ENCODE measurements at places on chromosomes 12 and 14. TPM values are rescaled to one million over a fixed set of nuclear protein-coding genes. Genes with fewer than 3 reads are reported as not detected.

GRCh38 chr12:45010059-45010458, 40.8 kb downstream of the DBX2 start:
- H3K4me1 ChIP-seq: no peaks in the 10 kb centered on the region
- DNase-seq: no peak
- no peak overlapping the region for H3K27ac ChIP-seq
- H3K36me3 ChIP-seq: no peaks in the 10 kb centered on the region
- no peak overlapping the region for H3K4me3 ChIP-seq

Gene GARIN6
- total RNA-seq: not detected

Gene PPP4R4
- total RNA-seq: 0.65 TPM

- H3K27me3 ChIP-seq: no peaks in the 10 kb centered on the region
- no peaks in the 10 kb centered on the region for H3K36me3 ChIP-seq
- H3K4me3 ChIP-seq: no peak overlapping the region
- no peak overlapping the region for H3K27ac ChIP-seq
- no peaks in the 10 kb centered on the region for H3K4me1 ChIP-seq
These were observed 71.2 kb upstream of the PLXNC1 start for GRCh38 chr12:94077209-94077608.

DNA sequence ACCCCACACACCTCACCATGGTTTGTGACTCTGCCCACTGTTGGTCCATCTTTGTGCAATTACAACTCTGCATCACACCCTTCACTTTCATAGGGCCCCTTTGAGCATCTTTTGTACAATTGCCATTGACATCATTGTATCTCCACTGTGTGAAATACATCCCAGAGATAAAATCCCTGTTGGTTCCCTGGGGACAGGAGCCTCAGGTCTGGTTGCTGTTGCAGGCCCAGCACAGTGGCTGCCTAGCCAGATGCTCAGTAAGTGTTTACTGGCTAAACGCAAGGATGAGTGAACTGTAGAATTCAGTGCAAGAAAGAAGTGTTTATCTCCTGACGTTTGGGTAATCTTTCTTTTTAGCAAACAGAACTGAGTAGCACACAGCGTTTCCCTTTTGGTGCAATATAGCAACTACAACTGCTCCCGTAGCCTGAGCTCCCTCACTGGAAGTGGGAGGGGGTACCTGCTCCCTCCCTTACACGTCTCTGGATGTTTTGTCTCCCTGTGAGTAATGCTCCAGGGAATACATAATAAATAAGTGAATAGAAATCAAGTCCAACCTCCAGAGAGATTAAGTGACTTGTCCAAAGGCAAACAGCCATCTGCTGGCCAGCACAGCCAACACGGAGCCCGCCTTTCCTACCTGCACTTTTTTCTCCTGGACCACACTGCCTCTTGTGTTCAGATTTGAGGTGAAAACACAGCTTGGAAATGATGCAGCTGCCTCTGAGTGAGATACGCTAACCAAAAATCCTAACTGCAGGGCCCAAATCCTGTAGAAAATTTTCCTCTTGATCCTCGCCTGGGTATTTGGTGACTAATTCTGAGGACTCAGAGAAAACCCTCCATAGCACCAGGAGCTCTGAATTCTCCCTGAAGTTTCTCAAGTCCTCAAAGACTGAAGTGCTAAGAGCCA, 27.4 kb downstream of the GALNT16 start:
- H3K36me3 ChIP-seq: no peaks in the 10 kb centered on the region
- DNase-seq: no peak
- no peaks in the 10 kb centered on the region for H3K4me1 ChIP-seq
- peak overlapping the region; percentile 19 for H3K27ac ChIP-seq
- no peaks in the 10 kb centered on the region for H3K27me3 ChIP-seq

Gene PLEKHG7
- 0.47 TPM for total RNA-seq

Gene B4GALNT1
- 0.47 TPM for total RNA-seq

GRCh38 chr12:56189099-56189917, at the start of gene SMARCC2:
Gene SMARCC2, minus strand, starts transcription at chr12:56189483. Its CDS starts 22 bp downstream, at chr12:56189461.
- H3K27ac ChIP-seq: peak within 1 kb of the TSS; percentile 79
- peak within 1 kb of the TSS; percentile 71 for H3K4me3 ChIP-seq
- DNase-seq: peak; percentile 93
- no peaks in the 10 kb centered on the region for H3K27me3 ChIP-seq

Gene LRP1-AS
- not detected for total RNA-seq

Gene STYK1
- not detected for total RNA-seq

Gene MYO1H
- not detected for total RNA-seq

DNA sequence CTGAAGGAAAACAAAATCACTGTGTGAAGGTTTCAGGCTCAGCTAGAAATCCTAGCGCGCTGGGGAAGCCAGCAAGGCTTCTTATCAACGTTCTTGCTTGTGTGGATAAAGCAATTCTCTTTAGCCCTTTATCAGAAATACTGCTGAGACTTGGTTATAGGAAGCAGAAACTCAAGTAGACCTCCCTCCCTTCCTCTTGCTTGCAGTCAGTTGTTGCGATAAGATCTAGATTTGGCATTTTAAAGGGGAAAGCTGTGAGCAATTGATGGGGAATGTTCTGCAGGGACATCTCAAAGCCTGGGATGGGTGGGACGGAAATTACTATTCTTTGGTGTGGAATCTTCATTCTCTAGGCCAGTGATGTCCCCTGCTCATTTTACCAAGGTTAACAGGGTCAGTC, 76.4 kb upstream of the ANO4 start:
- H3K4me1 ChIP-seq: no peaks in the 10 kb centered on the region
- no peak for DNase-seq
- peaks cover 11% of the 10 kb centered on the region for H3K27me3 ChIP-seq
- H3K36me3 ChIP-seq: no peaks in the 10 kb centered on the region

- H3K27ac ChIP-seq: no peak overlapping the region
- no peaks in the 10 kb centered on the region for H3K27me3 ChIP-seq
These were observed 23.3 kb downstream of the CHGA start for GRCh38 chr14:92945959-92946846.

Gene DENND5B
- total RNA-seq: 5.2 TPM

DNA sequence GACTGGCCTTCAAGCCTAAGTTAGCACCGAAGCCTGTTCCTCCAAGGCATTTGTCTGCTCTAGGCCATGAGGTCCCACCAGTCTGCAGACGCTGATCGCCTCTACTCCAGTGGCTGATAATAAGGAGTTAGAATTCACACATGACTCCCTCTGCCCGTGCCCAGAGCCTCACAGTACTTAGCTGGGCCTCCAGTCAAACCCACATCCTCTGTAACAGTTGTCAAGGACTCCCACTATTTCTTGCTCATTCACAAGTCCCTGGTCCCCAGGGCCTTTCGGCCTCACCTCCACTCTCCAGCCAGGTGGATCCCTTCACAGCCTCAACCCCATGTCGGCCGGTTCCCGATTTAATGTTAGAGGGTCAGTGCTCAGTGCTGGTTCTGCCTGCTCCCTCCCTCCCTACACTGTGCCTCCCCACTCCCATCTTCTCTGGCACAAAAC, 6.3 kb upstream of the KRT5 start:
- no peak overlapping the region for H3K4me3 ChIP-seq
- H3K36me3 ChIP-seq: no peaks in the 10 kb centered on the region
- H3K27me3 ChIP-seq: no peaks in the 10 kb centered on the region
- H3K4me1 ChIP-seq: peaks cover 6% of the 10 kb centered on the region
- H3K27ac ChIP-seq: no peak overlapping the region

Gene DEPDC4
- total RNA-seq: 1.6 TPM

DNA sequence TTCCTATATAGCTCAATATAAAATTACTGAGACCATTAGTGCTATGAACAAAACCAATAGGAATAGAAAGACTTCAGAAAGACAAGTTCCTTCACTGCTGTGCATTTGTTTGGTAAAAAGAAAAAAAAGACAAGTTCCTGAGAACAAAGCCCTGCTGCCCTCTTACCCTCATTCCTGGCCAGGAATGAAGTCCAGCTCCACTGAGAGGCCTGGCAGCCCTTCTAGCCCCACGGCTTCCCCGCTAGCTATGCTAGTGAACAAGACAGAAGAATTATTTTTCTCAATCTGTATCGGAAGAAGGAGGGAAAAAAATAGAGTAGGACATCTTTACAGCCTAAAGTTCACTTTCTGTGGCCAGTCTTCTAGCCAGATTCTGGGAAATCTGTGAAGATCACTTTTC, 1.6 kb downstream of the MFAP5 start:
- no peak overlapping the region for H3K4me3 ChIP-seq
- H3K4me1 ChIP-seq: no peaks in the 10 kb centered on the region
- DNase-seq: no peak
- no peaks in the 10 kb centered on the region for H3K27me3 ChIP-seq

Gene TMEM132C
- 5.8 TPM for total RNA-seq

DNA sequence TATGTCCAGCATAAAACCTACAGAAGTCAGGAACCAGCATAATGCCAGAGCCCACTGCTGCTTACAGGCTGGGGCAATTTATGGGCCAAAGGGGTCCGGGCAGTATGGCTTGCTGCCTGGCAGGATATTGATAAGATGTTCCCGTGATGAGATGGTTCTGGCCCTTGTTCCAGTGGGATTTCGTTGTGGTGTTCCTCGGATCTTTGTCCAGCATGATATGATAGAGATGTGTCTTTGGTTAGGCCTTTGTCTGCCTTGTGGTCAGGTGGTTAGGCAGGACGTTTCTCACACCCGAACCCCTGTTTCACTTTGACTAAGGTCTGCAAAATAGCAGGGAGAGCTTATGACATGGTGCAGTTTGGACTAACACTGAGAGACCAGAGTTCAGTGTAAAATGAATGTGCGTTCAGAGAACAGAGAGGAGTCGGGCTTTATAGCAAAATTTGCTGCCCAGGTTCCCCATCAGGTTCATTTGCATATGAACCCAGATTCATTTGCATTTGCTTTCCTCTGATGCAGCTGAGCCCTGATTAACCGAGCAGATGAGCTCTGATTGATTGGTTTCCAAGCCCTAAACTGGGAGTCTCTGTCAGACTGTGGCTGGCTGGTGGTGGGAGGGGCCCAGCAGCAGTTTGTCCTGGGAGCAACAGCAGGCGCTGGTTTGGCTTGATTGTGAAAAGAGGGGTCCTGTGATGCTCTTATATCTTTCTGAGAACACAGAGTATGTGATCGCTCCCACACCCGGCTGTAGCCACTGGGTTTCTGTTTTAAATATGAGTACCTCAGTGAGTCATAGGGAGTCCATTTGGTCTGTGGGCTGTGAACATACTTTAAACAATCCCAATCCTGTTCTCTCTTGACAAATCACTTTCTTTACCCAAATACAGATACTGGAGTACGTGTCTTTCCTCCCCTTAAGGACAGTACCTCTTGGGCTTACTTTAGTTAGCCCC, 156.3 kb upstream of the PZP start:
- no peaks in the 10 kb centered on the region for H3K36me3 ChIP-seq
- DNase-seq: no peak
- H3K27me3 ChIP-seq: no peaks in the 10 kb centered on the region
- H3K27ac ChIP-seq: no peak overlapping the region
- H3K4me3 ChIP-seq: no peak overlapping the region

DNA sequence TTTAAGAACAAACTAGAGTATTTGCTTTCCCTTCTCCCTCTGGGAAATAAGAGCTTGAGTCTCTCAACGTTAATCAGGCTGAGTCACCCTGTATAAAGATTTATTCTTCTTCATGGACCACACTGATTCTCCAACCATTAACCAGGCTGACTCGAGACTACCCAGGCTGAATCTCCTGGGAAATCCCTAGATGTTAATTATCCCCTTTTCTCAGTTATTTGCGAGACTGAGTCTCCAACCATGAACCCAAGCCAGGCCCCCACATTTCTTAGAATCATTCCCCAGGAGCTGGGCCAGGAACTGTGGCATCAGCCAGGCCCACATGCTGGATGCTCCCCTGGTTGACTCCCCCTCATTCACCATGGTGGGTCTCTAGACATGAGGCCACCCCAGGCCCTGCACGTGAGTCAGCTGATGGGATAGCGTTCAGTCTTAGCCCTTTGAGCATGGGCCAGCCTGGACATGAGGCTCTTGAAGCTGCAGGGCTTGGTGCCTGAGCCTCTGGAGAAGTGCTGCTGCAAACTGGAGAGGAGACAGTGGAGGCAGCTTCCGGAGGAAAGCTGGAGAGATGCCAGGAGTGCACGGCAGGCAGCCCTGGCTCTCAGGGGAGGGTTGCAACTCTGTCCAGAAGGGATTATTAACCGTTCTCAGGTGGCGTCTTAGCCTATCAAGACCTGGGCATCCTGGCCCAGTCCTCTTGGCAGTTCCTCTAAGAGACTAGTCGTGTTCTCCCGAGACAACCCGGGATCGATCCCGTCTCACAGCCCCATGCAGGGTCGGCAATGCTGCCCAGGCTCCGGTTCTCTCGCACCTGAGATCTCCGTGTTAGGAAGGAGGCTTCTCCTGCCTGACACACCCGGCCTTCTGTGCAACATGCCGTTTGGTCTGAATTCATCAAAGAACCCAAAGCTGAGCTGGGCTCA, 296.6 kb downstream of the ADGRD1 start:
- H3K4me1 ChIP-seq: no peaks in the 10 kb centered on the region
- DNase-seq: no peak
- no peaks in the 10 kb centered on the region for H3K36me3 ChIP-seq
- no peaks in the 10 kb centered on the region for H3K27me3 ChIP-seq

GRCh38 chr12:78395961-78396360, 468.6 kb upstream of the SYT1 start:
- H3K4me3 ChIP-seq: no peak overlapping the region
- no peak for DNase-seq
- H3K27ac ChIP-seq: no peak overlapping the region
- H3K27me3 ChIP-seq: no peaks in the 10 kb centered on the region
- H3K4me1 ChIP-seq: no peaks in the 10 kb centered on the region

- H3K4me3 ChIP-seq: no peak overlapping the region
- H3K27ac ChIP-seq: no peak overlapping the region
- no peaks in the 10 kb centered on the region for H3K36me3 ChIP-seq
- H3K4me1 ChIP-seq: peaks cover 14% of the 10 kb centered on the region
- H3K27me3 ChIP-seq: peaks cover 7% of the 10 kb centered on the region
These were observed 3.6 kb downstream of the AMN start for GRCh38 chr14:102926104-102926503.

- no peaks in the 10 kb centered on the region for H3K27me3 ChIP-seq
- DNase-seq: no peak
- no peaks in the 10 kb centered on the region for H3K4me1 ChIP-seq
These were observed 755.7 kb upstream of the USP15 start for GRCh38 chr12:61504396-61505080.

GRCh38 chr12:44387581-44387980, 488.5 kb downstream of the NELL2 start:
- no peak overlapping the region for H3K4me3 ChIP-seq
- no peaks in the 10 kb centered on the region for H3K36me3 ChIP-seq
- H3K4me1 ChIP-seq: no peaks in the 10 kb centered on the region

GRCh38 chr12:124017064-124017463, 44.0 kb downstream of the ZNF664 start:
- no peak for DNase-seq
- H3K4me1 ChIP-seq: no peaks in the 10 kb centered on the region
- no peak overlapping the region for H3K4me3 ChIP-seq
- peaks cover 8% of the 10 kb centered on the region for H3K36me3 ChIP-seq
- H3K27ac ChIP-seq: no peak overlapping the region

GRCh38 chr12:101793401-101793800, 37.4 kb downstream of the GNPTAB start:
- H3K36me3 ChIP-seq: no peaks in the 10 kb centered on the region
- H3K4me3 ChIP-seq: no peak overlapping the region
- no peak overlapping the region for H3K27ac ChIP-seq
- H3K27me3 ChIP-seq: no peaks in the 10 kb centered on the region

Gene IFNG
- not detected for total RNA-seq

DNA sequence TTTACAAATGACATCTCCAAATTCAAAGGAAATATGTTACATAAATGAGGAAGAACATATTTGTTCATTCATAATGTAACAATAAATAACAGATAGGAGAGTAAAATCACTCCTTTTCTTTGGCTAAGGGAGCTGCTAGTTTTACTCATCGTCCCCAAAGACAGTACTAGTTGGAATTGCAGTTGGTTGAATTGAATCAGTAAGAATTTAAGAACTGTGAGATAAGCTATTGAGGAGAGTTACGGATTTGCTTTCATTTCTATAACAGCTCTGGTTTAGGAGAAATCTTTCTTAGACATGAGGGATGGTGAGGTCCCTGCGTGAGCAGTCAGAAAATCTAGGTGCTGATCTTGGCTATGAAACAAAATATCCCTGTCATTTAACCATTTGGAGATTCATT, 402.8 kb downstream of the AEBP2 start:
- H3K4me3 ChIP-seq: no peak overlapping the region
- no peak overlapping the region for H3K27ac ChIP-seq
- H3K4me1 ChIP-seq: peaks cover 7% of the 10 kb centered on the region
- no peaks in the 10 kb centered on the region for H3K36me3 ChIP-seq
